ENCODE measurements at places on chromosomes 16 and 17. TPM values are rescaled to one million over a fixed set of nuclear protein-coding genes. Genes with fewer than 3 reads are reported as not detected.

GRCh38 chr17:58985971-58986370 is 120.7 kb downstream of the TRIM37 start:
- no peak overlapping the region for H3K27ac ChIP-seq
- H3K36me3 ChIP-seq = no peaks in the 10 kb centered on the region
- no peaks in the 10 kb centered on the region for H3K27me3 ChIP-seq
- no peak overlapping the region for H3K4me3 ChIP-seq
- no peak for DNase-seq

DNA sequence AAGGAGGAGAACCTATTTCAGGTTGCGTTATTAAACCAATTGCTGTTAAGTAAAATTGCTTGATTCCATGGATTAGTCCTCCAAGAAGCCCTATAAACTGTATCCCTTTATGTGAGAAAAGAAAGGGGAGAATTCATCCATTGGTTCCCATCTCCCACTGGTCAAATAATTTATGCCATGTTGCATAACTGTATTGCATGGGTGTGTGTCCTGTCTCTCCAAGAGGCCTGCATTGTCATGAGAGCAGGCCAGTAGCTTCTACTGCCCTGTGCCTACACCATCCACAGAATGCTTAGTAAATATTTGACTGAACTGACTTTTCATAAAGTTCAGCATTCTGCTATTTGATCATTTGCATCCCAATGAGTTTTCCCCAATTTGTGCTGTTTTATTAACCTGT is 11.7 kb upstream of the TOB1 start:
- peak; percentile 21 for DNase-seq
- no peak overlapping the region for H3K27ac ChIP-seq
- no peaks in the 10 kb centered on the region for H3K36me3 ChIP-seq

DNA sequence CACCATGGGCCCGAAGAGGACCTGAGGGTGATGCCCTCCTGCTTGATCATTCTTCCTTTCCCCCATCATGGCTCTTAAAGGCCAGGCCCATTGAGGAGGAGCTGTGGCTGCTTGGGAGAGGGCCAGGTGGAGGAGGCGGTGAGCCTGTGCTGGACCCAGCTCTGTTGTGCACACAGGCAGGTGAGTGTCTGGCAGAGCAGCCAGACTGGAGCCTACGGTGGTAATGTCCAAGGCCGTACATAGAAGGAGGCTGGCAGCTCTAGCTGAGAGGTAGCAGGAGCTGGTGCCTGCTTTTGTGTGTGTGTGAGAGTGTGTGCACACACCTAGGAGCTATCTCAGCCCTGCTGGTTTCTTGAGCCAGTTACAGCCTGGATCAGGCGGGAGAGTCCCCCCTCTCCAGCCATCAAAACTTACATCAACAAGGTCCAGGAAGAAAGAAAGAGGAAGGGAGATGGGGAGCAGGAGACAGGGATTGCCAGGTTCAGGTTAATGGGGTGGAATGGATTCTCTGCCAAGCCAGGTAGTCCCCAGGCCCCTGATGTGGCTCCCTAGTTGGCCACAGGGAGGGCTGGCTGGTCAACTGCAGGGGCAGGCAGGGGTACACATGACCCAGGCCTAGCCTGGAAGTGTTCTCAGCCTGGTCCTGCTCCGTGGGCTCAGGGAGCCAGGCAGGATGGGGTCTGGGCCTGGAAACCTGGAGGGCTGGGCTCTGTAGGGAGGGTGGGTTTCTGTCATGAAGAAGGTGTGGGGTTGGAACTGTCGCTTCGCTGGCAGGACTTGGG is 107.1 kb downstream of the RAP1GAP2 start:
- peaks cover 7% of the 10 kb centered on the region for H3K4me1 ChIP-seq
- no peak overlapping the region for H3K4me3 ChIP-seq
- H3K27me3 ChIP-seq = no peaks in the 10 kb centered on the region
- H3K27ac ChIP-seq = no peak overlapping the region

- no peak overlapping the region for H3K27ac ChIP-seq
- DNase-seq = no peak
- H3K4me1 ChIP-seq = no peaks in the 10 kb centered on the region
- H3K27me3 ChIP-seq = no peaks in the 10 kb centered on the region
- H3K36me3 ChIP-seq = peaks cover 78% of the 10 kb centered on the region
These were observed 26.3 kb downstream of the TANGO6 start for GRCh38 chr16:68869492-68870088.

DNA sequence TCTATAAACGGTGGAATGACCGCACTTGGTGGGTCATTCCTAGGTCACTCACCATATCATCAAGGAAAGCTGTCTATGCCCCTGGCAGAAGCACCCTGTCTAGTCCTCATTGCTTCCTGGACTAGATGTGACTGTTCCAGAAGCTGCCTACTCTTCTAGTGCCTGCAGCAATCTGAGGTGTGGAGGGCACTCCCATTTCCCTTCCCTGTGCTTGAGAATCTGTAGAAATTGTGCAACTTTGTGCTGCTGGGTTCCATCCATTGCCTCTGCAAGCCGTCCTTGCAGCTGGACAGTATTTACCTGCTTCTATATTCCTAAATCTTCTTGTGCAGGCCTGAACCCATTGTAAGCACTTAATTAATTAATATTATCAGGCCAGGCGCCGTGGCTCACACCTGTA is 52.1 kb downstream of the CACNG3 start:
- H3K36me3 ChIP-seq = no peaks in the 10 kb centered on the region
- DNase-seq = no peak
- H3K4me1 ChIP-seq = no peaks in the 10 kb centered on the region

DNA sequence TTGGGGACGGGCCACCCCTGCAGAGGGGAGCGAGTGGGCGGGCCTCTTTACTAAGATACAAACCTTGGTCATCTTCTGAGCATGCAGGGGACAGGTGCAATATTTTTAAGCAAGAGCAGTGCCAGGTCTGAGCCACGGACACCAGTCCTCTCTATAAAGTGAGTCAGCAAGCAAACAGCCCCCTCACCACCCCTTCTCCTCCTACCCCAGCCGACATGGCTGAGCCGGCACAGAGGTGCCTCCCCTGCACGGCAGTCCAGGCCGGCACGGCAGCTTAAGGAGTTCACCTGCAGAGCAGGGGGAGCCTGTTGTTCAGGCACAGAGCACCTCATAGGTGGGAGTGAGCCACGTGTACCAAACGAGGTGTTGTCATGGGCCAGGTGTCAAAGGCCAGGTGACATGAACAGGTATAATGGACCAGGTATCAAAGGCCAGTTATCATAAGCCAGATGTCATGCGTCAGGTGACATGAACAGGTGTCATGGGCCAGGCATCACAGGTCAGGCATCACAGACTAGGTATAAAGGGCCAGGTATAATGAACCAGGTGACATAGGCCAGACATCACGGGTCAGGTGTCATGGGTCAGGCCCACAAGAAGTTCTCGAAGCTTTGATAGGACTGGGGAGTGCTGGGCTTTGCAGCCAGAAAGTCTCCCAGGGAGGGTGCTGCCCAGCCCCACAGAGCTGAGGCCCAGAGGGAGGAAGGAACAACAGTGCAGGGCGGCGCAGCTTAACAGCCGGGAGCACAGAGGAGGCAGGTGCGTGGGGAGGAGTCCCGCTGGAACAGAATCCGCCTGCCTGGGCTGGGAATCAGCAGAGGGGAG is 42.6 kb upstream of the ZNF469 start:
- no peak for DNase-seq
- no peak overlapping the region for H3K27ac ChIP-seq
- H3K4me3 ChIP-seq = no peak overlapping the region
- no peaks in the 10 kb centered on the region for H3K27me3 ChIP-seq

DNA sequence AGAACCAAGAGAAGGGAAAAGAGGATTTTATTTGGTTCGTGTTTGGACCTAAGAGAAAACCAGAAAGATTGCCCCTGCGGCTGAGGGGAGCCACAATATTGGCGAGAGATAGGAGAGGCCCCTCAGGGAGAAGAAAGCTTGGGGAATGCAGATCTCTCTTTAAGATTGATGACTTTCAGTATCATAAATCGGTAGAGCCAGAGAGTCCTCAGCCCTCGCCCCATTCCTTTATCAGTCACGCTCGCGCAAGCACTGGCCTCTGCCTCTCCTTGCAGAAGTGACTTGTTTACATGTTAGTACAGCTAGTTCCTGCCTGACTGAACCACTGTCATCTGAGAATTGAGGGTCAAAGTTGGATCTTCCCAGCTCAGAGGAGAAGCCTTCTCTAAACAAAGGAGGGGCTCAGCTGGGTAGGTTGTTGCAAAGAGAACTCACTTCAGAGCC is 21.5 kb upstream of the KRT19 start:
- no peak overlapping the region for H3K4me3 ChIP-seq
- H3K27ac ChIP-seq = no peak overlapping the region
- no peak for DNase-seq
- no peaks in the 10 kb centered on the region for H3K27me3 ChIP-seq
- peaks cover 17% of the 10 kb centered on the region for H3K4me1 ChIP-seq

IL32 gene
- total RNA-seq = 37.8 TPM
